Stomach (tissue), 19 donors: ENCODE measurements at places on chromosomes 7 and 10. TPM values are rescaled to one million over a fixed set of nuclear protein-coding genes. Genes with fewer than 3 reads are reported as not detected.

The FKBP9 gene
- 22.8 TPM for polyA plus RNA-seq

The FAM25A gene
- polyA plus RNA-seq = not detected

The FEZF1 gene
- polyA plus RNA-seq = not detected

The LRRC72 gene
- not detected for polyA plus RNA-seq

The NEBL gene
- polyA plus RNA-seq = 4.9 TPM

The DDX50 gene
- polyA plus RNA-seq = 23.3 TPM

The MBLAC1 gene
- polyA plus RNA-seq = 1.7 TPM

The GNG11 gene
- polyA plus RNA-seq = 37.8 TPM

The KIAA1217 gene
- polyA plus RNA-seq = 13.4 TPM

GRCh38 chr7:100711369-100711768, 5.4 kb downstream of the POP7 start:
- peaks cover 6% of the 10 kb centered on the region for H3K36me3 ChIP-seq
- no peak for DNase-seq
- no peaks in the 10 kb centered on the region for H3K27me3 ChIP-seq
- no peak overlapping the region for H3K27ac ChIP-seq
- no peak overlapping the region for H3K4me3 ChIP-seq

GRCh38 chr10:27816320-27816719, 70.7 kb upstream of the MKX start:
- no peak for DNase-seq
- no peaks in the 10 kb centered on the region for H3K27me3 ChIP-seq
- peaks cover 16% of the 10 kb centered on the region for H3K4me1 ChIP-seq
- no peak overlapping the region for H3K4me3 ChIP-seq

GRCh38 chr7:50650057-50650664, 85.0 kb upstream of the DDC start:
- no peak overlapping the region for H3K4me3 ChIP-seq
- no peaks in the 10 kb centered on the region for H3K36me3 ChIP-seq
- H3K4me1 ChIP-seq = peaks cover 21% of the 10 kb centered on the region
- H3K27ac ChIP-seq = no peak overlapping the region

DNA sequence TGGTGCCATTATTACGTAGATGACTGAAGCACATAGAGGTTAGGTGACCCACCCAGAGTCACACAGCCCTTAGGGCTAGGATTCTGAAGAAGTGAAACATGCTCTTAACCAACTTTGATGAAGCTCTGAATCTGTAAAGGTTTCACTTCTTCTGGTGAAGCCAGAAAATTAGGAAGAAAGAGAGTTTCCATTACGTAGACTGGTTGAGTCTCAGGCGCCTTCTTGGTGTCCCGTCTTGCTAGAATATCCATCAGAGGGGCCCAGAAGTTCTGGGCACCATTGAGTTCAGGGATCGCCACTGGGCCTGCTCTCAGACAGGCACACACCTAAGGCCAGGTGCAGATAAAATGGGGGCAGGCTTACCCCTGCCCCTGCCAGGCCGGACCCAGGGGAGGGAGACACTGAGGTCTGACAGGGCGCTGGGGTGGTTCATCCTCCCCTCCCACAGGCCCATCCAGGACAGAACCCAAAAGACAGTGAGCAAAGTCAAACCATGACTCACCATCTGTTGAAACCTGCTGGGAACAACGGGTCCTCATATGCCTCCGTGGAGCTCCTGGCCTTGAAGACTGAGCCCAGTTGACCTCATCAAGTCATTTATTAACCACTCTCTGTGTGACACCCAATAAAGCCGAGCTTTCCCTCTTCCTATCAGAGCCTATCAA, 33.2 kb downstream of the DRGX start:
- no peak overlapping the region for H3K27ac ChIP-seq
- peak; percentile 12 for DNase-seq
- no peaks in the 10 kb centered on the region for H3K27me3 ChIP-seq
- no peaks in the 10 kb centered on the region for H3K36me3 ChIP-seq

DNA sequence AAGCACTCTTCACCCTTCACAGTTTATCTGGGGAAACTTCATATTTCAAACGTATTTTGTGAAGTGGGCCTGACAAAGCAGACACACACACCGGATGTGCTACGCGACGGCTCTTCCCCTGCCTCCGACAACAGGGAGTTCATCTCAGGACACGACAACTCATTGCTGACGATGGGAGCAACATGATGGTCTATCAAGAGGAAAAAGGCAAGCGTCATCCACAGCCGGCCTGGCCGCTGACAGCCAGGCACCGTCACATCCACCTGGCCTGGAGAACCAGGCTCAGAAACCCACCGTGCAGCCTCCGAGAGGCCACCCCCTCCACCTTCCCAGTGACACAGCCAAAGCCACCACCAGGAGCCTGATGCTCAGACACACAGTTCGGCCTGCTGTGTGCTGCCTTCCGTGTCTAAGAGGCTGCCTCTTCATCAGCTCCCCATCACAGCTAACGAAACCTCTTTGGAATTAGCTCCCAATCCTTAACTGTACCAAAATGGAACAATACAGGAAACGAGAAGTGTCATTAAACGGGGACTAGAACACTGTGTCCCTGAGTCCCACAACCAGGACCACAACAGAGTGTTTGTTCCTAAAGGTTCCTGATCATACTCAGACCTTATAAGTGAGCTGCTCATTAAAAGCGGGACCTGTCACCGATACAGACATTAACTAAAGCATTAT, 76.7 kb downstream of the SFMBT2 start:
- peaks cover 4% of the 10 kb centered on the region for H3K36me3 ChIP-seq
- no peak for DNase-seq
- no peaks in the 10 kb centered on the region for H3K4me1 ChIP-seq
- peak overlapping the region; percentile 48 for H3K27ac ChIP-seq

DNA sequence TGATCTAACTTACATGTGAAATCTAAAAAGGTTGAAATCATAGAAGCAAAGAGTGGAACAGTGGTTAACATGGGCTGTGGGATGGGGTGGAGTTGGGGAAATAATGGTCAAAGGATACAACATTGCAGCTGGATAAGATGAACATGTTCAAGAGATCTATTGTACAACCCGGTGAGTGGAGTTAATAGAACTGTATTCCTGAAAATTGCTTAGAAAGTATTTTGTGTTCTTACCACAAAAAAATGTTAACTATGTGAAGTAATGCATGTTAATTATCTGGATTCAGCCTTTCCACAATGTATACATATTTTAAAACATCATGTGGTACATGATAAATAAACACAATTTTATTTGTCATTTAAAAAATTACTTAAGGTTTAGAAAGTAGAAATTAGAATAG, 271.0 kb upstream of the LRRTM3 start:
- DNase-seq = no peak
- no peak overlapping the region for H3K27ac ChIP-seq
- H3K36me3 ChIP-seq = no peaks in the 10 kb centered on the region
- H3K4me3 ChIP-seq = no peak overlapping the region
- H3K27me3 ChIP-seq = no peaks in the 10 kb centered on the region

- no peak overlapping the region for H3K4me3 ChIP-seq
- H3K27me3 ChIP-seq = no peaks in the 10 kb centered on the region
- H3K36me3 ChIP-seq = no peaks in the 10 kb centered on the region
- DNase-seq = no peak
Measured at GRCh38 chr10:59315465-59315864, 46.9 kb downstream of the FAM13C start.

DNA sequence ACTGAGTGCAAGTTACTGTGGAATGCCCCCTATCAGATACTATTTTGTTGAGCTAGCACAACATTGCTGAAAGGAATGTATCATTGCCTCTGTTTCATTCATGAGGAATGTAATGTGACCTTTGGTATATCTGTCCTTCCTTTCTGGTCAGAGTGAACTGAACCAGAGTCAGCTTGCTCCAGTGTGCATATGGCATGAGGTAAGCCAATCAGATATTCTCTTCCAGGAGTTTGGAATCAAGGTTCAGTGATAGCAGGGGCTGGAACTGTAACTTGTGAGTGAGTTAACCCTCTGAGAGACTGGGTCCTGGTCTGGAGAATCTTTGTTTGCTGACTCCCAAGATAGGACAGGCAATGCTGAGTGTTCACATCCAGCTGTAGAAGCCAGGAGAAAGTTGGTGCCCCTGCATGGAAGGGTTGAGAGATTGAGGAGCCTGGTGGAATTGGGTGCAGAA, 45.3 kb upstream of the OSBPL3 start:
- H3K36me3 ChIP-seq = no peaks in the 10 kb centered on the region
- H3K27me3 ChIP-seq = no peaks in the 10 kb centered on the region
- no peak overlapping the region for H3K27ac ChIP-seq

GRCh38 chr7:50657341-50657873, 92.2 kb upstream of the DDC start:
- no peaks in the 10 kb centered on the region for H3K36me3 ChIP-seq
- no peak for DNase-seq
- H3K27me3 ChIP-seq = no peaks in the 10 kb centered on the region
- H3K27ac ChIP-seq = peak overlapping the region; percentile 77

DNA sequence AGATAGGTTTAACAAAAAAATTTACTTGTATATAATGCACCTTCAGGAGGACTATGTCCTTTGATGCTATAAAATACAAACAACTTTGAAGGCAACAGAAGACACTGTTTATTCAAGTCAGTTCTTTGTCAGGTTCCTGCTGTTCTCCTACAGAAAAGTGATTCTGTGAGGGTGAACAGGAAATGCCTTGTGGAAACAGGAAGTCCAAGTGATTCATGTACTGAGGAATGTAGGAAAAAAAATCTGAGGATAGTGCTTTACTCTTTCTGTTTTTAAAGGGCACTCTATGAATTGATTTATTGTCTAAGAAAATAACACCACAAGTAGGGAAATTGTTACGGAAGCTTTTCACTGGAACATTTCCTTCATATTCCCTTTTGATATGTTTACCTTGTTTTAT, 171.9 kb downstream of the HDAC9 start:
- H3K4me3 ChIP-seq = no peak overlapping the region
- H3K27ac ChIP-seq = no peak overlapping the region
- no peaks in the 10 kb centered on the region for H3K27me3 ChIP-seq
- peaks cover 4% of the 10 kb centered on the region for H3K4me1 ChIP-seq
- DNase-seq = peak; percentile 41
- H3K36me3 ChIP-seq = no peaks in the 10 kb centered on the region

DNA sequence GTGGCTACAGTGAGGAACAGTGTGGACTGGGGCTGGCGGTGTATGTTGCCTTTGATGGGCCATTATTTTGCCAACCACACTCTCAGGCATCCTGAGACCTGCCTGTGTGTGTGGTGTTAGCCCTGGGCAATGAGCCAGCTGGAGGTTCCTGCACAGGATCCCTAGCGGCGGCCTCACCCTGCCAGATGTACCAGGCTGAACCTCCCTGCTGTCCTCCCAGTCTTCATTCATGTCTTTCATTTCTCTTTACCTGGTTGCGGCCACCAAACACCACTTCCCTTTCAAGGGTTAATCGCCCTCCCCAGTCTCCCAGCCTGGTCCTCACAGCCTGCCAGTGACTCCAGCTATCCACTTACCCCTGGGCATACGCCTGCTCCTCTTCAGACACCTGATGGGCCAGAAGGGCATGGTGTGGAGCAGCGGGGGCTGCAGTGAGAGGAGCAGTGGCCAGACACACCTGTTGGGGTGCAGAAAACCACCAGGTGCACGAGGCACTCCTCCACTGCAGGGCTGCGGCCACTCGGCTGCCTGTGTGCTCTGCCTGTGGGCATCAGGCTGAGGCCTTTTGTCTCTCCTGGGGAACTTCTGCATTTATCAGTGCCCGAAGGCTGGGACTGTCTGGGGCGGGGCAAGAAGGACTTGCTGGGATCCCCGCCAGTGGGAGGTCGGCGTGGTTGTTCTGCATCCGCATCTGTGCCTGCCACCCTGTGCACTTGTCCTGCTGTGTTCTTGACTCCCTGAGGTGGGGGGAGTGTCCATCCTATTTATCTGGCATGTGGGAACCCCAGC, 111.6 kb downstream of the ARHGAP22 start:
- no peak overlapping the region for H3K27ac ChIP-seq
- no peak for DNase-seq
- H3K27me3 ChIP-seq = peaks cover 4% of the 10 kb centered on the region
- no peaks in the 10 kb centered on the region for H3K4me1 ChIP-seq

- H3K27me3 ChIP-seq = peaks cover 3% of the 10 kb centered on the region
- peak; percentile 77 for DNase-seq
- H3K4me1 ChIP-seq = peaks cover 18% of the 10 kb centered on the region
- H3K27ac ChIP-seq = peak overlapping the region; percentile 82
Measured at GRCh38 chr7:264541-265191, 25.3 kb upstream of the FOXL3 start.

DNA sequence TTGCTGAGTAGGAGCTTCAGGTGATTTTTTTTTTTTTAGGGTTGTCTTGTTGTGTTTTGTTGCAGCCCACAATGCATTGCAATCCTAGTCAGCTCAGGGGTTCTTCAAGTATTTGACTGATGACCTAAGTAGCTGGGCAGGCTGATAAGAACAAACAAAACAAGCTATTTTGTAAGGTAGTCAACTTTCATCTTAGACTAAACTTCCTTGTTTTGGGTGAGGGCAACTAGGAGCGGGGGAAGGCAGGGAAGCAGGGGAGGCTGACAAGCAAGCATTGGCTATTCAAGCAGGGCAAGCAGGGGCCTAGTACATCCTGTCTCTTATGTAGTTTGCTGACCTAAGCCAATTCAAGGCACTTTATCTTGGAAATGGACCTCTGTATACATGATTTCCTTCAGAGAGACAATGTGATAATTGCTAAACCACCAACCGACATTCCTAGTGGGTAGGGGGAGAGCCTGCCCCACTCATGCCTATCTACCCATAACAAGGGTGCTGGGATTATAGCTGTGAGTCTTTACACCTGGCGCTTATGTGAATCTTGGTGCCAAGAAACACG, 163.3 kb upstream of the PRKCQ start:
- no peak for DNase-seq
- H3K4me3 ChIP-seq = no peak overlapping the region
- H3K36me3 ChIP-seq = no peaks in the 10 kb centered on the region

GRCh38 chr7:4800487-4800886, 25.1 kb downstream of the AP5Z1 start:
- H3K36me3 ChIP-seq = no peaks in the 10 kb centered on the region
- H3K4me1 ChIP-seq = no peaks in the 10 kb centered on the region
- DNase-seq = no peak
- H3K27me3 ChIP-seq = peaks cover 24% of the 10 kb centered on the region

- no peak for DNase-seq
- no peak overlapping the region for H3K27ac ChIP-seq
- no peaks in the 10 kb centered on the region for H3K36me3 ChIP-seq
- H3K4me3 ChIP-seq = no peak overlapping the region
Measured at GRCh38 chr10:78277314-78278057, 243.8 kb downstream of the RPS24 start.

GRCh38 chr7:73726083-73726466, 6.6 kb upstream of the STX1A start:
- no peak for DNase-seq
- peaks cover 8% of the 10 kb centered on the region for H3K4me1 ChIP-seq
- no peaks in the 10 kb centered on the region for H3K27me3 ChIP-seq
- no peaks in the 10 kb centered on the region for H3K36me3 ChIP-seq

GRCh38 chr10:25175527-25176420, 973 bp downstream of the GPR158 start:
- H3K27me3 ChIP-seq = peaks cover 44% of the 10 kb centered on the region
- no peak overlapping the region for H3K27ac ChIP-seq
- H3K4me1 ChIP-seq = peaks cover 25% of the 10 kb centered on the region
- peak; percentile 63 for DNase-seq
- peak overlapping the region; percentile 57 for H3K4me3 ChIP-seq

DNA sequence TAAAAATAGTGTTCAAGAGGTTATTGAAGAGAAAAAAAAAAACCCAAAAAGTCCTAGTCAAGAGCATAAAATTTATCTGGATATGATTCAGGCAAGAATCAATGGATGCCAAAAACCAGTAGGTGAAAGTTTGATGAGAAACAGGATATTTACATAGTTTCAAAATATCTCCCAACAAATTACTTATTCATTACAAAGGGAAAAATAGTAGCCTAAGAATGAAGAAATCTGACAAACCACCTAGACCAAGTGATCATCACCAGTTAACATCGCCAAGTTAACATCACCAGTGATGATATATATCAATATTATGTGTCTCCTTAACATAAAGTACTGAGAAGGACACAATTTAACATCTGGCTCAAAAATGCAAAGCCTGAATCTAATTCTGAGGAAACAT, 85.2 kb downstream of the RNLS start:
- no peak for DNase-seq
- no peak overlapping the region for H3K27ac ChIP-seq
- no peaks in the 10 kb centered on the region for H3K36me3 ChIP-seq
- no peak overlapping the region for H3K4me3 ChIP-seq
